ENCODE measurements at places on chromosomes 1 and 21.

DNA sequence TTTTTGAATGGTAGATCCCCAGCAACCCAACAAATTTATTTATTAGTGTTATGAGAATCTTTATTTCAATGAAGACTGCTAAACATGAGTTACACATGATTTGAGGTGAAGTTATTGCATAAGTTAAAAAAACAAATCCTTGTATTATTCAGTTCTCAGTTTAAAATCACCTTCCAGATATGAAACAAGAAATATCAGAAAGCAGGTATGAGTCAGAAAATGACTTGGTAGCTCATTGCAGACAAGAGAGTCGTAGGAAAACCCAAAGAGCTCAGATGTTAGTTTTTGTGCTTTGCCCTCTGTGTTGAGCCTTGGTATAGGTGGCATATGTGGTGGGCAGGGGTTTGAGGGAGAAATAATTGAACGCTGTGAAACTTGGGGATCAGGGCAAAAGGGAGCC is 339.4 kb downstream of the BRINP3 start:
- no peak for DNase-seq

- no peak for DNase-seq
Observed at GRCh38 chr1:44368471-44369151, 13.6 kb upstream of the ERI3 start.

- no peak for DNase-seq
Observed at GRCh38 chr1:197980457-197980856, 63.3 kb downstream of the LHX9 start.

DNA sequence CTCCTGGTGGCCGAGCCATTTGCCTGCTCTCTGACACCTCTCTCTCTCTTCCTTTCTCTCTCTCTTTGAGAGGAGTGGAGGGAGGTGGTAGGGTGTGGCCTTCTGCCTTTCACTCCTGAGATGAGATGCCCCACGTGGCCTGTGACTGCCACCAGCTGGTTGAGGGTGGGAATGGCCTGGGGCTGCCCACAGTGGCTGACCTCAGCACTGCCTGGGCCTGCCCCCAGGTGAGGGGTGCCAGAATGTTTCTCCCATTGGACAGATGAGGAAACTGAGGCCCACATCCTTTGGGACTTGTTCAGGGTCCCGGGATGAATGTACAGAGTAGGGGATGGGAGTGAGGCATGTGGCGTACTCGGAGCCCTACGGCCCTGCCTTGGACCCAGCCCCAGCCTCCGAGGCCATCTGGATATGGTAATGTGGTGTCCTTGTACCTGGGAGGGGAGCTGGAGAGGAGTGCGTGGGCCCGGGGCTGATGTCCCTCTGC is 12.7 kb upstream of the C1orf167 start:
- no peak for DNase-seq

DNA sequence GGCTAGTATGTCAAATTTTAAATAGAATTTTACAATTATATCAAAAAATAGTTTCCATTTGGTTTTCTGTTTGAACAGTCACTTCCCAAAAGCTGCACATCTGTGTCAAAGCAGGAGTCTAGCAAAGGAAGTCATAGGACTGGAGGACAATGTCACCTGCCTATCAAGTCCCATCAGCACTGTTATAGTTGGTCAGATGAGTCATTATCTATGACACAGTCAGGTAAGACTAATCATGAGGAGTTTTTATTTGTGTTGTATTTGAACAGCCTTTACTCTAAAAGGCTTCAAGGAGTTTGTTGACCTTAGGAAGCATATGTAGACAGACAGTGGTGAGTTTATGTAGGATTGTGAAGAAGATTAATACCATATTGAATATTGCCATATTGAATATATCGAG is 74.2 kb upstream of the QSOX1 start:
- DNase-seq: no peak

- DNase-seq: peak; percentile 40
Observed at GRCh38 chr1:204377800-204378668, 18.3 kb upstream of the PLEKHA6 start.

DNA sequence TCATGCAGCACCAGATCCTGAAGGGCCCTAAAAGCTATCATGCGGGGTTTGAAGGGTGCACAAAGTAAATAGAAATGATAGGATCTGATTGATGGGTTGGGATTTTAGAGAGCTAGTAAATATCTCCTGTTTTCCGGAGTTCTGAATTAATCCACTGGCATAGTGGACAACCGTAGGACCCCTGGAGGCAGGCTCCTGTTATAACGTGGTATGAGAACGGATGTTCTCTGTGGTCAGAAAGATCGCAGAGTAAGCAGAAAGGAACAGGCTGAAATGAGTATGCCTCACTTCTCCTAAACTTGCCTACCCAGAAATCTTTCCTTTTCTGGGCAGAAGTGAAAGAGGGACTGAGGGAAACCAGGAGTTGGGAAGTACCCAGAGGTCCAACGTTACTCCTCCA is 470.8 kb downstream of the AJAP1 start:
- DNase-seq: no peak

GRCh38 chr21:36704281-36704957 is 5.5 kb downstream of the SIM2 start:
- no peak for DNase-seq

DNA sequence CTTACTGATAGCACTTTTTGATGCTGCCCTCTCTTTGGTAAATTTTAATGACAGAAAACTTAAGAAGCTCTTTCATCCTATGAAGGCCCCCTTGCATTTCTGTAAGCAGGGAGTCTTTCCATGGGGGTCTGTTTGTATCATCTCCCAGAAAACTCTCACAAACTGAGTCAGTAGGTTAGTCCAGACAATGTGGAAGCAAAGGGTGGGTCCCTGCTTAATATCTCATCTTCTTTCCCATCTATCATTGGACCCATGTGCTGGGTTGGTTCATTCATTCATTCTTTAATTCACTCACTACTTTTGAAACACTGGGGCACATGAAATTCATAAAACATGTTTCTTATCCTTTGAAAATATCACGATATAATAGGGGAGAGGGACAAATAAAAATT is 164.3 kb downstream of the NTMT2 start:
- no peak for DNase-seq

DNA sequence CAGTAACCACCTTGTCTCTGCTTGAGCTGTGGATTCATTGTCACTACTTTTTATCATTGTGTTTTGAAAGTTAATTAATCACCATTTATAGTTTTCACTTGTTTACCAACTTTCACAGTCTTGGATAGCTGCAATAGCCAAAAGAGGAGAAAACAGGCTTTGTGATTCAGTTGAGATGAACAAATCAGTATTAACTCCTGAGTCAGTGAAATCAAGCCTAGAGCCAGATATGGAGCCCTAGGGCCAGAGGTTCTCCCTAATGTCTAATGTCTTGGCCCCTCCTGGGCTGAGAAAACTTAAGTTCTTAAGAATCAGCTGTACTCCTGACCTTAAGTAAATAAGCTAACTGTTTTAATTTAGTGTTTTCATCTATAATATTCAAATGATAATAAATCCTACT is 228.8 kb downstream of the DNM3 start:
- DNase-seq: no peak

GRCh38 chr1:167676916-167677848 is 44.6 kb upstream of the MPZL1 start:
- DNase-seq: no peak

- DNase-seq: no peak
Observed at GRCh38 chr1:143698016-143698415, 273.8 kb downstream of the FAM72C start.

GRCh38 chr1:54136963-54137533 is 15.8 kb downstream of the CDCP2 start:
- no peak for DNase-seq

GRCh38 chr1:153487707-153488106 is 27.3 kb upstream of the S100A7 start:
- DNase-seq: no peak

GRCh38 chr1:44312399-44313196 is 42.5 kb downstream of the ERI3 start:
- DNase-seq: no peak

DNA sequence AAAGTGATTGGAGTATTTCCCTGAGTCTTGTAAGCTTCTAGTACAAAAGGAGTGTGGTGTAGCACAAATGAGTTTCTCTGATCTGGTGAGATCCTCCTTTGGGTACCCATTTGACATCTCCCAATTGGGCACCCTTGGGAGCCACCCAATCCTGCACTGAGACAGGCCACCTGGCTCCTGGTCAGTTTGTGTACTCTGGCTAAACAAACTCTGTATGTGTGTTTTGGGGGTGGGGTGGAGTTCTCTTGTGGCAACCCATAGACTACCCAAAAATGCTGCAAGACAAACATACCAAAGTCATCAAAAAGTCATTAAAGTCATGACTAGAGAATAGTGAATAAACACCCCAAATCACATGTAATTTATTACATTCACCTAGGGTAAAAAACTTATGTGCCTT is 8.4 kb upstream of the HIVEP3 start:
- peak; percentile 14 for DNase-seq

GRCh38 chr1:210467440-210468043 is 138.8 kb downstream of the HHAT start:
- DNase-seq: no peak

- no peak for DNase-seq
Observed at GRCh38 chr1:214553142-214553710, 1.8 kb upstream of the PTPN14 start.

- no peak for DNase-seq
Observed at GRCh38 chr1:243968413-243968812, 82.7 kb upstream of the ZBTB18 start.

DNA sequence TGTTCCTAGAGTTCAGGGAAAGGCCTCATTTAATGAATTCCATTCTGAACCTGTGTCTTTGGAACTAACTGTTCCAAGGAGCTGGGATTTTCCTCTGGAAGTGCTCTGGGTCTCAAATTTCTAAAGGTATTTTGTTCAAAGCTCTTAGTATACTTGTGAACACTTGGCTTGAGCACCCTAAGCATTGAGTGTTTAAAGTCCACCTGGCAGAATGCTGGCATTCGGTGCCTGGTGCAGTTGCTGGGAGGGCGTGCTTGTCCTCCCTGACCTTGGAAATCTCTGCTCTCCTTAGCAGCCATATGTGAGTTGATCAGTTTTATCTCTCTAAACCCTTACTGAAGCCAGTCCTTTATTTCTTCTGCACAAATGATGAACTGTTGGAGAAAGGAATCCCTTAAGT is 3.0 kb downstream of the MTARC2 start:
- no peak for DNase-seq

DNA sequence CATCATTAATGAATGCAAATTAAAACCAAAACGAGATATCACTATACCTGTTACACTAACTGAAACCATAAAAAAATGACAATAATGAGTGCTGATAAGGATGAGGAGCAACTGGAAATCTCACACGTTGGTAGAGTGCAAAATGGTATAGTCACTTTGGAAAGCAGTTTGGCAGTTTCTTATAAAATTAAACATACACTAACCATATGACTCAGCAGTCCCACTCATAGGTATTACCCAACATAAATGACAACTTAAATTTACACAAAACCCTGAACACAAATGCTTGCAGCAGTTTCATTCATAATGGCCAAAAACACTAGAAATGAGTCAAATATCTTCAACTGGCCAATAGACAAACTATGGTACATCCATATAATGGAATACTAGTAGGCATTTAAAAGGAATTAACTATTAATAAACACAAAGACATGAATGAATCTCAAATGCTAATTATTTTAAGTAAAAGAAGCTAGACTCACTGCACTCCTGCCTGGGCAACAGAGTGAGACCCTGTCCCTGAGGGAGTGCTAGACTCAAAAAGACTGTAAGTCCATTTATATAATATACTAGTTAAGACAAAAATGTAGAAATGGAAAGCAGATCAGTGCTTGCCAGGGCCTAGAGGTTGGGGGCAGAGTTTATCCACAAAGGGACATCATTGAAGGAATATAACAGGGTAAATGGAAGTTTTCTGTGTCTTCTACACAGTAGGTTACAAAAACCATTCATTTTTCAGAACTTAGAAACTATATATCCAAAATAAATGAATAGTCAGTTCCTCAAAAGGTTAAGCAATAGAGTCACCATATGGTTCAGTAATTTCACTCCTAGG is 77.4 kb downstream of the EIF4G3 start:
- no peak for DNase-seq

Data from NCI-H1092 treated with DMSO at 0.1 percent for 48 hours (cell line).